ENCODE measurements at places on chromosomes 6 and 20.

GRCh38 chr6:30334075-30334783, 7.5 kb downstream of the TRIM39 start:
- no peak for DNase-seq

DNA sequence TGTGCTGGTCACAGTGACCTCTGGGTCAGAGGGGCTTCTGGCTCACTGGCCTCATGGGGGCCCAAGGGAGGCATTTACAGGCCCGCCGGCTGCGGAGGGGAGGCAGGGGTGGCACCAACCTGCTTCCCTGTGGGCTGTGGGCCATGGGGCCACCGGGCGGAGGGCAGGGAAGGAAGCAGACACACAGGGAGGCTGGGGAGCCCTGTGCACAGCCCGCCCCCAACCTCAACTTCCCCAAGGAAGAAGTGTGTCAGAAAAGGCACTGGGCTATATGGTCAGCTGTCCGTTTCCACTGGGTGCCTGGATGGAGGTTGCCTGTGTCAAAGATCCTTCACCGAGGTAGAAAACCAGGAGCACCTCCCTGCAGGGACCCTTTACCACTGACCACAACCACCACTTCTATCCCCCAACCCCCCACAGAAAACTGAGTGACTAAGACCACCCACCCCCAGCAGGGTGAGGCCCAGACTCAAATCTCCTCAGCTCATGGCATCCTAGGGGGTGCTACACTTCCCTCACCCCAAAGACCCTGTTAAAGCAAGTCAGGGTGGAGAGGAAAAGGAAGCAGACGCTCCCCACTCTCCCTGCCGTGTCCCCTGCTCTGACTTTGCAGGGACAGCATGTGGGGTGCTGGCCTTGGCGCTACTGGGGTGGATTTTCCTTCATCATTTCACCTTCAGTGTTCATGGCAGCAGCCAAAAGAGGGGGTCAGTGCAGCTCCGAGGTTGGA, 5.6 kb downstream of the CST3 start:
- DNase-seq = no peak

DNA sequence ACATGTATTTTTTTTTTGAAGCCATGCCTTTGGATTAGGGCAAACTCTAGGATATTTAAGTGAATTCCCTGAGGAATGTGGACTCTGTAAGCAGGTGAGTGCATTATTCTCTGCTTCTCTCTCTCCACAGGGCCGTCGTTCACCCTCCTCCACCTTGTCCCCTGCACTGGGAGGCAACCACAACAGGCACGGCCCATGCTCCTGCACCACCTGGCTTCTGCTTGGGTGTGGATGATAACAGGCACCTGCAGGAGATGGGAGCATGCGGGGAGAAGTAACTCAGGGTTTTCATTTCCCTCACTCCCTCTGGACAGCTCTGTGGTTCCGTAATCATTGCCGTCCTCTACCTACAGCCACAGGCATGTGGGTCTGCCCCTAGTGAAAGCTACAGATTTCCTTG, 43.4 kb downstream of the HLA-C start:
- no peak for DNase-seq

GRCh38 chr6:158920311-158920905, 79.6 kb downstream of the RSPH3 start:
- no peak for DNase-seq
